Stimulated activated CD4-positive, alpha-beta T cell treated with anti-CD3 and anti-CD28 coated beads, Interleukin-12 subunit alpha, Interleukin-12 subunit beta, amount 100 ng/mL, for 24 hours (primary cell): ENCODE measurements at places on chromosomes 2 and 18.

- DNase-seq = no peak
Measured at GRCh38 chr2:212177724-212178123, 360.9 kb downstream of the ERBB4 start.

- DNase-seq = no peak
Measured at GRCh38 chr2:233010569-233011267, 2.3 kb downstream of the NGEF start.

- no peak for DNase-seq
Measured at GRCh38 chr2:119586085-119586484, 41.8 kb downstream of the CFAP221 start.

DNA sequence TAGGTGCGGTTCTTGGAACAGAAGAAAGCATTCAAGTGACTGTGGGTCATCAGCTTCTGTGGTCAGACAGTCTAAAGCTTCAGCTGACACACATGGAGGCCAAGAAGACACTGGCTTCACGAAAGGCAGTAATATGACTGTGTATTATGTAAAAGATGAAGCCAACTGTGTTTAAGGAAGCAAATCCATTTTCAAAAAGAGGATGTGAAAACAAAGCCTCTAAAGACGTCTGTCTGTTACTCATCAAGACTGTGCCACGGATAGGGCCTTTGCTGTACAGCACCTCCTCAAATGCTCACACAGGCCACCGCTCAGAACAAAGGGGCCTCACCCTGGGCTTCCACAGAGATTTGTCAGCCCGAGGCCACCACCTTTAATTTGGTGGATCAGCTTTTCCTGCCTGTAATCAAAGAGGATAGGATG is 21.1 kb upstream of the TMEM163 start:
- DNase-seq = no peak

GRCh38 chr2:81437456-81438000 is 1133.0 kb upstream of the LRRTM1 start:
- DNase-seq = no peak

DNA sequence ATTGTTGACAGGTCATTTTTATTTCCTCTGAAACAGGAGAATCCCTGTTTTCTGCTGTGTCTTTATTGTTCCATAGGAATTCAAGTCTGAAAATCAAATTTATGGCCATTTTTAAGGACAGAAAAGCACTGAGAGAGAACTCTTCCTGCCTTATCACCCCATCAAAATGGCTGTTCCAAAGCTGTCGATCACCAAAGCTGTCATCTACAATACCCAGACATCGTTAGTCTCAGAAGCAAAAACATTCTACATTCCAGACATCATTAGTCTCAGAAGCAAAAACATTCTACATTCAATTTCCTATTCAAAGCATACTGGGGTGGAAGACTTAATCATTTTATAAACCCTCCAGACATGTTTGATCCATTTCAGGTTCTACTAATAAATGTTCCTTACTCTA is 44.4 kb downstream of the SCRN3 start:
- DNase-seq = no peak

DNA sequence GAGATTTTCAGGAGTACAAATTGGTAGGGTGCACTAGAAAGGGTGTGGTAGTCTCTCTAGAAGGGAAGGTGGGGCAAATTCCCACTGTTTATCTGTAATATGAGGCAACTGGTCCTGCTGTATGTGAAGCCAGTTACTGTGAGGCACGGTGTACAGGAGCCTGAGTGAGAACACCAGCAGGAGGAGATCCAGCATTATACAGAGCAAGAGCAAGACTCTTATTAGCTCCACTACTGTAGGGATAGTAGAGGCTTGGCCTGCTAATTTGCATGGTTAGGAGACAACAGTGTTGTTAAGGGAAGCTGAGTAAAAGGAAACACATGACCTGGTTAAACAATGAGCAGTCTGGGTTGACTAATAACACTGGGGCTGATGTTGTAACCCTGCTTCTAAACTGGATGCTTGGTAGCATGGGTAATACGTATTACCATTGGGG is 76.3 kb upstream of the WDSUB1 start:
- DNase-seq = no peak

DNA sequence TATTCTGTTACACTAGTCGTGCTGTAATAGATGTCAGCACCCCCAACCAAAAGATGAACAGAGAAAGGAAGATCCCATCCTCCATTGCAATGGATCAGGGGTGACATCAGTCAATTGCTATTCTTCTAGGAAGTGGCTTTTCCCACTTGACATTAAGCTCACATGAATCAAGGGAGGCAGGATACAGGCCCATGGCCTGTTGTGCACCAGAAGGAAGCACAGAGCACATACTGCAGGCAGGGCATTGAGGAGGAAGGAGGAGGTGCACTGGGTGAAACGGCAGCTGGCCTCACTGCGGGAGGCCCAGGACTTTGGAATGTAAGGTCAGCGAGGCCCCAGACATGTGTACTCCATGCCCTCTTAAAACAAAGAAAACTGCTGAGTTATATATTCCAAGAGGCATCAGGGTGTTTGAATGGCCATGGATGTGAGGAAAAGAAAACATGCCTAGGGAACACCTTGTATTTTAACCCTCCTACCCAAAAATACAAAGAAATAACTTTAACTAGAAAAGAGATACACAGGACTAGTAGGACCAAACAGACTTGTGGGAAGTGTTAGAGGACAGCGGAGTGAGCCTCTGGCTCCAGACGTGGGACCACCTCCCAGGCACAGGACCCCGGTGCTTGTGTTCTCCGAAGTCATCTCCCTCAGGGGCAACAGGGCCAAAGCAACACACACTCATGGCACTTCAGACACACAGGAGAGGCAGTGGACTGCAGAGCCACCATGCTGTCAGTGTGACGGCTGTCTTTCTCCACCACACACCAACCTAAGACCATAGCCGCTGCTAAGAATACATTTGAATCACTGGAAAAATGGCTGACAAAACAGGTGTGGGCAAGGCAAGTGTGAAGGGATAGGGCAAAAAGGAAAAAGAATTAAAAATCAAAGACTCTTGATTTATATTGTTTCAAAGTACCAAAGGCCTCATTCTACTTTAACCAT is 51.4 kb upstream of the RIOK3 start:
- DNase-seq = no peak

- DNase-seq = no peak
Measured at GRCh38 chr2:240707043-240707756, 15.5 kb downstream of the AQP12A start.

DNA sequence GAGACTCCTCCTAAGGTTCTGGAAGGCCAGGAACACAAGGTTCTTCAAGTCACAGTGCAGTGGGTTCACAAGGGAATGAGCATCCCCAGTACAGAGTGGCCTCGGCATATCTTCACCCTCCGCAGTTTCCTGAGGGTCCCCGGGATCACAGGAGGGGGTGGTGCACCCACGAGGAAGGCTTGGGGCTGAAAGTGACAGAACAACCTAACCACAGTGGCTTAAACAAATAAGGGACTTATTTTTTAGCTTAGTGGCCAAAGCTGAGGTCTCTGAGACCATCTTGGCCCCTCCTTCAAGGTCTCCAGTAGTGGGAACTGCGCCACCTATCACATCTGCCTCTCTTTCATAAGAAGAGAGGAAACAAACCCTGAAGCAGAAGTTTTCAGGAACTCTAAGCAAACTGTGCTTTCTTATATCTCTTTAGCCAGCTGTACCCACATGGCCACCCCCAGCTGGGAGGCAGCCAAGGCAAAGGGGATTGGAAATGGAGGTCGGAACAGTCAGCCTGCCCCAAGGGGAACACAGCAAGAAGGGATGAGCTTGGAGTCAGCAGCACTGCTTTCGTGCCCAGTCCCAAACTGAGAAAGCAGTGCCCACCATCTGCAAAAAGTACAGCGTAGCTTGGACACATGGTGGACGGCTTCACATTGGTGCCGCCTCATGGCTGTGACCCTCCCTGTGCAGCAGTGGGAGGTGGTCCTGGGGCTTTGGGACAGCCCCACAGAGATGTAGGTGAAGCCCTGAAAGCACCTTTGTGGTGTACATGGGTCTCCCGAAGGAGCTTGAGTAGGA is 260.0 kb upstream of the ID2 start:
- DNase-seq = no peak
